ENCODE measurements at places on chromosomes 5 and 9. TPM values are rescaled to one million over a fixed set of nuclear protein-coding genes. Genes with fewer than 3 reads are reported as not detected.

Gene INIP
- 63.7 TPM for total RNA-seq

Gene FOXD4L3
- not detected for total RNA-seq

Gene ISL1
- total RNA-seq = 2.7 TPM

Gene GABRA1
- 9.7 TPM for total RNA-seq

Gene GBGT1
- total RNA-seq = 13.9 TPM

Gene EXD3
- total RNA-seq = 0.86 TPM

Gene EQTN
- not detected for total RNA-seq

Gene IFT74
- 25.6 TPM for total RNA-seq

Gene AHRR
- 15.3 TPM for total RNA-seq
